ENCODE measurements at places on chromosomes 16 and 17.

GRCh38 chr17:43013296-43013695, 6.7 kb downstream of the IFI35 start:
- no peak for DNase-seq

DNA sequence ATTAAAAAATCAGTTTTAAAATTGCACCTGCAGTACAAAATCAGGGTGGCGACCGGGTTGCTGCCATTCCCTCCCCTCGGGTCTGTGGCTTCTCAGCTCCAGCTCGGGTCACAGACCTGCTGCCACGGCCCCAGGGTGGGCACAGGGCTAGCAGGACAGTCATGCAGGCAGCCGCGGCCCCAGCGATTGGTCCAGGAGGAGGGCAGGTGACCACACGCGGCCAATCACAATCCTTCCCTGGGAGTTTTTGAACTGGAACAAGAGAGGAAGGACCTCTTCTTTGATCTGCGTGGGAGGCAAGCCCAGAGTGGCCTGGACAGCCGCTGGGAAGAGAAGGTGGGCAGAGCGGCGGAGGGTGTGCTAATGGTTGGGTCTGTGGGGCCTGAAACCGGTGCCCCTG, 25.5 kb downstream of the CBFA2T3 start:
- no peak for DNase-seq

DNA sequence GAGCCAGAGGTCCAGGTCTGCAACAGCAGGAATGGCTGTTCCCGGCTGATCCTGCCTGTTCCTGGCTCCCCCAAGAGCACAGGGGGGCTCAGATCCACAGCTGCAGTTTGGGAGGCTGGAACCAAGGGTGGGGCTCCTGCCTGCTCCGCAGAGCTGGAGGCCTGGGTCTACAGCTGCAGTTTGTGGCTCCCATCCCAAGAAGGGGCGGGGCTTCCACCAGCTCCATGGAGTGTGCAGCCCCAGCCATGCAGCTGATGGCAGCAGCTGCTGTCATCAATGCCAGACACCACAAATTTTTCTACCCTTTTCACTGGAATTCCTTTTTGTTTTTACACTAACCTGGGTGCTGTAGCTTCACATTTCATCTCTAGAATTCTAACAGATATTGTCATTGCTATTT, 135.4 kb upstream of the KIF2B start:
- DNase-seq, result no peak

GRCh38 chr16:74485916-74486315, 64.6 kb upstream of the CLEC18B start:
- no peak for DNase-seq

DNA sequence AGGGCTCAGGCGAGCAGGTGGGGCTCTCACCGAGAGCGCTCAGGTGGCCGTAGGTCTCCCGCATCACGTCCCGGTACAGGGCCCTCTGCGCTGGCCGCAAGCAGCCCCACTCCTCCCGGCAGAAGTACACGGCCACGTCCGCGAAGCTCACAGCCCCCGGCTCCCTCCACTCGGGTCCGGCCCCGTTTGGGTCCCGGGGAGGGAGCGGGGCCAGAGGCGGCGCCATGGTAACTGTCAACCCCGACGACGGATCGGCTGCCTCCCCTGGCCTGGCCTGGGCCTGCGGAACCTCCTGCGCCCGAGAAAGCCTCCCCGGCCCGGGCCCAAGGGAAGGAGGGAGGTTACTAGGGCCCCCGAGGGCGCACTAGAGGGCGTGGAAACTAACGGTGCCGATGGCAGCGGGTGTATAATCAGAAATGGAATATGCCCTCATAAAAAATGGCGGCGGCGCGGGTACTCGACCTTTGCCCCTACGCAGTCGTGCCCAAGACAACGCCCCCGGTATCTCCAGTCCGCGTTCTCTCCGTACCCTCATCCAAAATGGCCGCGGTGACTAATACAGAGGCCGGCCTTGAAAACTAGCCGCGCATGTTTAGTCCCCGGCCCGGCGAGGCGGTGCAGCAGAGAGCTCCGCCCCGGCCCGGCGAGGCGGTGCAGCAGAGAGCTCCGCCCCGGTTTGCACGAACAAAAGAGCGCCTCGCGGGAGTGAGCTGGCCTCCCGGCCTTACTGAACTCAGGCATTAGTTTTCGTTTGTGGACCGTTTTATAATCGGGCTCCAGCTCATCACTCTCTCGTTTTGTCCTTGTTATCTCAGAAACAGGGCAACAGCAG, at the start of gene ZNF764:
Gene ZNF764, minus strand, starts transcription at position 418 of the 832 bp plus-strand sequence. Its CDS starts 192 bp downstream, at position 226.
- peak; percentile 95 for DNase-seq

DNA sequence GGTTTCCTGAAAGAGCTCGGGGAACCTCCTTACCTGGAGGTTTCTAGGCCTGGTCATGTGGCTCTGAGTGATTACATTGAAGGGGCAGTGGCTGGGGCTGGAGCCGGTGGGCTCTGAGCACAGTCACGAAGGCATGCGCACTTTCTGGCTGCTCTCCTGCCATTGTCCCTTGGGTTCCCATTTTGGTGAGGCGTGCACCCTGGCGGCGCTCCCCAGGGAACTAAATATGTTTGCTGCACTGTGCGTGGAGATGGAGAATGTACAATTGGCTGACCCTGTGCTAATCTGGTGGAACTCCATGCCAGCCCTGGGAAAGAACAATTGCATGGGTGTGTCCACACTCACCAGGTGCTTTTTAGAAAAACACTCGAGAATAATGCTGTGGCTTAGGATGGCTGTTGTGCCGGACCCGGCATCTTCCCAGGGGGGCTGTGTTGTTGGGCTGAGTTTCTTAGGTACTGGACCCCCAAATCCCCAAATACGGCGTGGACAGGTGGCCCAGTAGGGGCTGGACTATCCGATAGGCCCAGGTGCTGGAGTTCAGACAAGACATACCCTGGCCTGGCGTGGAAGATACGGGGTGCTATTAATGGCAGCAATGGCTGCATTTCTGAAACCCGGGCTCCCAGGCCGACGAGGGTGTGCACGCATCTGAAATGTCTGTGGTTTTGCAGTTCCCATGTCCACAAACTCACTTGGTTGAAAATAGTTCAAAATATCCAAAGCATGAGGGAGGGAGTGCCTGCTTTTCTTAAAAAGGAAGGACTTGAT, 230.5 kb downstream of the SEC14L1 start:
- DNase-seq, result no peak
